ENCODE measurements at places on chromosomes 13 and 19.

DNA sequence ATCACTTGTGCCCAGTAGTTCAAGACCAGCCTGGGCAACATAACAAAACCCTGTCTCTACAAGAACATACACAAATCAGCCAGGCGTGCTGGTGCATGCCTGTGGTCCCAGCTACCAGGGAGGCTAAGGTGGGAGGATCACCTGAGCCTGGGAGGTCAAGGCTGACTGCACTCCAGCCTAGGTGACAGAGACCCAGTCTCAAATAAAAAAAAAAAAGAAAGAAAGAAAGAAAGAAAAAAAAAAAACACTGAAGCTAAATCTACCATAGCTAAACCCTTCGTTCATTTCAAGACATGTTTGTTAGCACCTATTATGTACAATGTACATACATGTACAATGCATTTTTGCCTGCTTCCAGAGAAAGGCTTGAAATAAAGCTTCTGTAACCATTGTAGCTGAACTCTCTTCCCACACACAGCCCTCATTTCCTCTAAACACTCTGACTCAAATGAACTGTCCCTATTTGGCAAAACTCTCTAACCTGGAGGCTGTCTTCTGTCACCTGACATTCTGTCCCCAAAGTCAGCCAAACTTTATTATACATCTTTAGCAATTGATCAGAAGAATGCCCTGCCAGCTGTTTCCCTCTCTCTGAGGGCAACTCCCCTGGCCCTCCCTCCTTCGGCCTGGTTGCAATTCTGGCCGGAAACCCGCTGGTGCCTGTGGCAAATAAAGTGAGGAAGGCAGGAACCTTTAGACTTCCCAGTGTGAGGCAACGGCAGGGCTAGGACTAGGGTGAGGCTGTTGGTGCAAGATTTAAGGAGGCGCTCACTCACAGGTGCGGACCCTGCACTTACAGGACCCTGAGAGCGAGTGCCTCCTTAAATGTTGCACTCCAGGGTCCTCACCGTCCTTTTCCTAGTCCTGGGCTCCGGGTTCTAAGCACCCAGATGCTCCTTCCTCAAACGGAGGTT is 1.8 kb downstream of the ETHE1 start:
- no peak for DNase-seq

GRCh38 chr13:30785191-30785850 is 50.0 kb downstream of the ALOX5AP start:
- DNase-seq = no peak

GRCh38 chr19:47649588-47649987 is 40.7 kb downstream of the BICRA start:
- no peak for DNase-seq

DNA sequence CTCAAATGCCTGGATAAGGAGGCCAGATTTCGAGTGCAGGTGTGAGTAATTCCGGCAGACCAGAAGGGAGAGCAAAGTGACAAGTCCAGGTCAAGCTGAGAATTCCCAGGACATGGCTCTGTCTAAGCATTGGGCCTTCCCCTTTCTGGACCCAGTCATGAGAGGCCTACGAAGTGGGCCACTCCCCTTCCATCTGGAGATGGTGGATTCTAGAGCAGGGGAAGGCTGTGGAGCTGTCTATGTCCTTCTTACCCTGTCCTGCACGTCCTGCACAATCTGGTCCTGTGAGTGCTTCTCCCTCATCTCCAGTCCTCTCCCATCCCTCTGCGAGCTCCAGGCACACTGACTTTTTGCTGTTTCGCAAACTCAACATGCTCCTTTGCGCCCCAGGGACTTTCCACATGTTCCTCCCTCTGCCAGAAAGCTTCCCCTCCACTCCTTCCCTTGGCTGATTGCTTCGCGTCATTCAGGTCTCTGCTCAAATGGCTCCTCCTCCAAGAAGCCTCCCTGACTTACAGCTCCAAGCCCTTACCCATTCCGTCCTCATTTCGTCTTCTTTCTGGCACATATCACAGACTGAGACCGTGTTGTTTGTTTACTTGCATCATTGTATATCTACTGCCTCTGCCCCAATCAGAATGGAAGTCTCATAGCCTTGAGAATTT is 193.2 kb downstream of the URI1 start:
- no peak for DNase-seq

GRCh38 chr13:79490326-79490725 is 9.4 kb downstream of the NDFIP2 start:
- DNase-seq = no peak

DNA sequence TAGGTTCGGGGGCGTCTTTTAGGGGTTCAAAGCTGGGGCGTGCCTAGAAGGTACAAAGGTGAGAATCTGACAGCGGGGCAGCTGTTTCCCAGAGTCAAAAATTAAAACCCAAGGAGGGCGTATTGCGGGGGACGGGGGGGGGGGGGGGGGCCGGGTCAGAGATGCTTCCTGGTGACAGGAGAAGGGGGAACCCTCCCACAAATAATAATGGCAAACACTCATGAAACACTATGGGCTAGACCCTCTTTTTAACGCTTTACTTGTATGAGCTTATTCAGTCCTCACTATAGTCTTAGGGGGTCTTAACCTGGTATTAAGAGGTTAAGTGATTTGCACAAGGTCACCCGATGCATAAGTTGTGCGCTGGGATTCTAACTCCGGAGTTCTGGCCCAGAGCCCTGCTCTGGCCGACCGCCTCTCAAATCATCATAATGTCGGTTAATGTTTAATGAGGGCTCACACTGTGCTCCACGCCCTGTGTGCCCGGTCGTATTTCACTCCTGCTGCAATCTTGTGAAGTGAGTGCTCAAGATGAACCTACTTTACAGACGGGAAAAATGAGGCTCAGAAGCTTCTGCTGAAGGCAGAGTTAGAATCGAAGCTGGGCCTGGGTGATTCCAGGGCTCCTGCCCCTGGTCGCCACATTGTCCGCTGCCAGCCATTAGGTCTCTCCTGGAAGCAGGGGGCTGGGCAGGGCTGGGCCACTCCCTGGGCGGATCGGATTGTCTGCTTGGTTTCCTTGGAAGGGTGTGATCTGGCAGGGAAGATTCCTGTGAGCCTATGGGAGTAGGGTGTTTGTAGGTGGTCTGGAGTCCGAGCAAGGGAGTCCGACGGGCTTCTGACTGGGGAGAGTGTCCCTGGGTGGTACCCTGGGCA is 964 bp downstream of the PAK4 start:
- no peak for DNase-seq

DNA sequence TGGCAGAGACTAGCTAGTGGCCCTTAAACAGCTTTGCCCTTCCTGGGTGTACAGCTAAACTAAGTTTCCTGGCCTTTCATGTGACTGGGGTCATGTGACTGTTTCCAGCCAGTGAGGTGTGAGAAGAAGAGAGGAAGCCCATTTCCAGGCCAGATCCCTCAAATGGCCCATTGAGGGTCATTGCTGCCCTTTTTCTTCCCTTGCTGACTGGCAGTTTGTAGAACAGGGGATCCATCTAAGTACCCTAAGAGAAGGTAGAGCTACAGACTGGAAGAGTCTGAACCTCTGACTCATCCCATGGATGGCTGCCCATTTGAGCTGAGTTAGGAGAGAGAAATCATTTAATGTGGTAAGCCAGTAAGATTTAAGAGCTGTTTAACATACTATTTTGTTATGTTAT is 2.8 kb downstream of the SWSAP1 start:
- DNase-seq = no peak

- DNase-seq = no peak
Measured at GRCh38 chr13:98490195-98490836, 86.6 kb downstream of the STK24 start.

GRCh38 chr19:50050406-50051227 is 24.8 kb downstream of the ZNF473 start:
- peak; percentile 58 for DNase-seq

DNA sequence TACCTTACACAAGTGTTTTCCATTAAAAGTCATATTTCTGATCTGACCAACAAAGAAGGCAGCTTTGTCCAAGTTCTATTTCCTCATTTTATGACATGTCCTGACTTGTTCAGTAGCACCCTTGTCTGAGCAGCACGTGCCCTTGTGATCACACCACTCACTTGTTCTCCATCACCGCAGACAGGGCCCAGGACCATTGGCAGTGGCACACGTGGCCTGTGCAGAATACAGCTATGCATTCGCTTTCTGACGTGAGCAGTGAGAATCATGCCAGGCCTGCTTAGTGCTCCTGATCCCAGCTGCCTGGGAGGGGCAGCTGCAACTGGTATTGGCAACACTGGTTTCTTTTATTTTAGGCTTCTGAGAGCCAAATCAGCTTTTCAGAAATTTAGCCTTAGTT is 134.2 kb downstream of the FRY start:
- DNase-seq = no peak
